ENCODE measurements at places on chromosomes 1 and 21.

- no peak for DNase-seq
Observed at GRCh38 chr1:184036517-184036949, 995 bp downstream of the COLGALT2 start.

GRCh38 chr1:34162852-34163766 lies 1.9 kb downstream of the CSMD2 start:
- no peak for DNase-seq

DNA sequence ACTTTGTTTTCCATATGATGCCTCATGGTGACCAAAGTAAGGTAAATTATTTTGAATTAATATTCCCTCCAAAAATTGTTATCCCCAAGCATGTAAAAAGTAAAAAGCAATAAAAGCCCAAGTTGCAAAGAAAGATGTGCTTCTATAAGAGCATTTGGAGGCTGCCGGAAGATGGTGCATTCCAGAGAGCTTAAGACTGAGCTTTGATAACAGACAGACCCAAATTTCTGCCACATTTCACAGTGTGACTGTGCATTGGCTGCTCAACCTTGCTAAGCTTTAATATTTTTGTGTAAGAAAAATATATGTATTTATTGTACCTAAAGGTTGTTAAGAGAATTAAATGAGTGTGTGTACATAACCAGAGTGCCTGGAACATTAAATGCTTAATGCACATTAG lies 67.9 kb downstream of the CYYR1 start:
- DNase-seq: no peak

GRCh38 chr1:46449223-46450159 lies 40.1 kb upstream of the DMBX1 start:
- no peak for DNase-seq

GRCh38 chr1:115356356-115356755 lies 18.3 kb upstream of the NGF start:
- DNase-seq: no peak

DNA sequence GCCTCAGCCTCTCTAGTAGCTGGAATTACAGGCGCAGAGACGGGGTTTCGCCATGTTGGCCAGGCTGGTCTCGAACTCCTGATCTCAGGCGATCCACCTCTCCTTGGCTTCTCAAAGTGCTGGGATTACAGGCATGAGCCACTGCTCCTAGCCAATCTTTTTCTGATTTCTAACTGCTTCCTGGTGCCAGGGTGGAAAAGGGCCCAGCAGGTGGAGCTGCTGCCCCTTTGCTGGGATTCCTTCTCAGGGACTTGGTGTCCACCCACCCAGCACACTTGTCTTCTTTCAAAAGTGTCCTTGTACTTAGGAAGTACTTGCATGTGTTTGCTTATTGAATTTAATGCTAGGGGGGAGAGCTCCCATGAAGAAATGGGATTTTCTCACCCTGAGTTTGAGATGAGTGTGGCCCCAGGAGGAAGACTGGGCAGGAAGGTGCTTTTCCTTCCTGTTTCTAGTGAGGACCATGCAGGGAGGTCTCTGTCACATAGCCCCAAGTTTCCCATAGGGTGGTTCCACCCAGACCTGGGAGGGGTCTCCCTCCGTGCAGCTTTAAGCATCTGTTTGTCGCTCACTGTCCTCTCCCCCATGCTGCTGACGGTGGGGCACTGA lies 14.2 kb downstream of the UTP11 start:
- no peak for DNase-seq

GRCh38 chr1:46910790-46911189 lies 30.5 kb downstream of the CYP4A11 start:
- DNase-seq: no peak

DNA sequence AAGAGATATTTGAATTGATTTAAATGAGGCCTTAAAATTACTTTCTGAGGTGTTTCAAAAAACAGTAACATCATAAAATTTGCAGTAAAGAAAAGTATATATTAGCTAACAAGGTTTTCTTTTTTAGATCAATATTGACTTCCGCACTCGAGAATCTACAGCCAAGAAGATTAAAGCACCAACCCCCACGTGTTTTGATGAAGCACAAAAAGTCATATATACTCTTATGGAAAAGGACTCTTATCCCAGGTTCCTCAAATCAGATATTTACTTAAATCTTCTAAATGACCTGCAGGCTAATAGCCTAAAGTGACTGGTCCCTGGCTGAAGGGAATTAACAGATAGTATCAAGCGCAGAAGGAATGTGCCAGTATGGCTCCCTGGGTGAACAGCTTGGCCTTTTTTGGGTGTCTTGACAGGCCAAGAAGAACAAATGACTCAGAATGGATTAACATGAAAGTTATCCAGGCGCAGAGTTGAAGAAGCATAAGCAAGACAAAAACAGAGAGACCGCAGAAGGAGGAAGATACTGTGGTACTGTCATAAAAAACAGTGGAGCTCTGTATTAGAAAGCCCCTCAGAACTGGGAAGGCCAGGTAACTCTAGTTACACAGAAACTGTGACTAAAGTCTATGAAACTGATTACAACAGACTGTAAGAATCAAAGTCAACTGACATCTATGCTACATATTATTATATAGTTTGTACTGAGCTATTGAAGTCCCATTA lies 3.6 kb downstream of the RGS1 start:
- DNase-seq: no peak

GRCh38 chr1:151199873-151200581 lies 1.7 kb downstream of the PIP5K1A start:
- no peak for DNase-seq

DNA sequence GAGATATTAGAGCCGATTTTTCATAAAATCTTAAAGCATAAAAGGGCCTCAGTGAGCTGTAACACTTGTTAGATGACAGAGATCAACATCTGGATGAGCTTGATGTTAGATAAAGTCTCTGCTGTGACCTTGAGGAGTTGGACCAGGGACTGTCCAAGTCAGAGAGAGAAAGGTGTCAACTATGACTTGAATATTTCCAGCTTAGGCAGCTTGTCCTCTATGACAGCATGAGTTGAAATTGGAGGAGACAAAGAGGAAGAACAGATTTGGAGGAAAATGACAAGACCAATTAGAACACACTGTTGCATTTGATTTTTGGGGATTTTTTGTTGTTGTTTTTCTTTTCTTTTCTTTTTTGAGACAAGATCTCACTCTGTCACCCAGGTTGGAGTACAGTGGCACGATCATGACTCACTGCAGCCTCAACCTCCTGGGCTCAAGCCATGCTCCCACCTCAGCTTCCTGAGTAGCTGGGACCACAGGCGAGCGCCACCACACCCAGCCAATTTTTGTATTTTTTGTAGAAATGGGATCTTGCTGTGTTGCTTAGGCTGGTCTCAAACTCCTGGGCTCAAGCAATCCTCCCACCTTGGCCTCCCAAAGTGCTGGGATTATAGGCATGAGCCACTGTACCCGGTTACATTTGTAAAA lies 35.3 kb upstream of the CLIC4 start:
- DNase-seq: no peak

GRCh38 chr21:32803651-32804050 lies 32.1 kb upstream of the PAXBP1 start:
- DNase-seq: no peak

GRCh38 chr1:184289825-184290550 lies 96.8 kb upstream of the C1orf21 start:
- no peak for DNase-seq

DNA sequence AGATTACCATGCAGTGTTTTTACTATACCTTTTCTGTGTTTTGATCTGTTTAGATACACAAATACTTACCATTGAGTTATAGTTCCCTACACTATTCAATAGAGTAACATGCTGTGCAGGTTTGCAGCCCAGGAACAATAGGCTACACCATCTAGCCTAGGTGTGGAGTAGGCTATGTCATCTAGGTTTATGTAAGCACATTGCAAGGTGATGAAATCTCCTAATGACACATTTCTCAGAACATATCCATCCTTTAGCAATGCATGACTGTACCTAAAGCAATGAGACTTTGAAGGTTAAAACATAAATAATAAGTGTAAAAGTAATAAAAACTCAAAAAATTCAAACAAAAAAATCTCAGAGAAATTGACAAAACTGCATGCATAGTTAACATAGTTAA lies 358.6 kb downstream of the USH2A start:
- DNase-seq: no peak

DNA sequence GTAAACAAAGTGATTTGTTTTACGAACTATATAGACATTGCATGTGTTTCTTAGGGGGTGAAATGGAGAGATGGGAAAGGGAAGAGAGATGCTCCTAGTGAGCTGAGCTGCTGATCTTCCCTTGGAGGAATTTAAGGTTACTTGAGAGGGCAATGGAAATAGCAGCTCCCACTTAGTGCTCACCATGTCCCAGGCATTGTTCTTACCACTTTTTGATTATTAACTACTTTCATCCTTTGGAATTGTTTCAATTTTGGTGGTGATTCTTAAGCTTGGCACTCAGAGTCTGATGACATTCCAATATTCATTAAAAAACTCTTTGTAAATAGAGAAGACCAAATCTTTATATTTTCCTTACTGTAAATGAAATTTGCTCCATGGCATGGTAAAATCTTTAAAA lies 124.9 kb downstream of the ITSN1 start:
- no peak for DNase-seq

- no peak for DNase-seq
Observed at GRCh38 chr1:231162297-231162969, 575 bp downstream of the TRIM67 start.

DNA sequence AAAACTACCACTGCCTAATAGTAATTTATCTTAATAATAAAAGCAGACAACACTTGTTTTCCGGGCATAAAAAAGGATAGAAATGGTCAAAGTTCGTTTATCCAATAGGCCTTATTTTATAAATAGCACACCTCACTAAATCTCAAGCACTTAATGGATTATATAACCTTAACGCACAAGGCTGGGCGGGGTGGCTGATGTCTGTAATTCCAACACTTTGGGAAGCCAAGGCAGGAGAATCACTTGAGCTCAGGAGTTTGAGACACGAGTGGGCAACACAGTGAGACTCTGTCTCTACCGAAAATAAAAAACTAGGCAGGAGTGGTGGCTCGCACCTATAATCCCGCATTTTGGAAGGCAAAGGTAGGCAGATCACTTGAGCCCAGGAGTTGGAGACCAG lies 12.4 kb downstream of the EIF4G3 start:
- DNase-seq: no peak

DNA sequence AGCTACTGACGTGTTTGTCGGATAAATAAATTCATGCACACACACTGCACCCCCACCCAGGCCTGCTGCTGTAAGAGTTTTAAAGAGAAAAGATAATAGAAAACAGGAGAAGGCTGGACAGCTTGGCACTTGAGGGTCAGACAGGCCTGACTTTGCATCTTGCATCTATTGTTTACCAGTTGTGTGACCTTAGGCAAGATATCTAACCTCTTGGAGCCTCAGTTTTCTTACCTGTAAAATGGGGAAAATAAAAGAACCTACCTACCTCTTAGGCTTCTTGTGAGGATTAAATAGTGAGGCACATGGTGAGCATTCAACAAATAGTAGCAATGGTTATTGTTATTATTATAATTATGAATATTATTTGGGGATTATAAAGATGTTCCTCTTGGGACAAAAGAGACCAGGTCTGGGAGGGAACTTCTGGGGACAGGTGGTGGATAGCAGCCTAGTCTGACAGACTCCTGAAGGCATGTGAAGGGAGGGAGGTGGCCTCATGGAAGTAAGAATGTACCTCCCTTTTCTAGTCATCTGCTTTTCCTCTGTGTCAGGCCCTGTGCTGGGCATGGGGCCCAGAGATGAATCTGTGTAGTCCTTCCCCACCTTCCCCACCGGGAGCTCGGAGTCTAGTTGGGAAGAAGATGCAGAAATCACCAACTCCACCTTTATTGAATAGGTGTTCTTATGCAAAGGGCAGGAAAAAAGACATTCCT lies 18.3 kb upstream of the EPB41 start:
- no peak for DNase-seq

GRCh38 chr1:113809670-113810602 lies 2.3 kb downstream of the RSBN1 start:
- DNase-seq: no peak

DNA sequence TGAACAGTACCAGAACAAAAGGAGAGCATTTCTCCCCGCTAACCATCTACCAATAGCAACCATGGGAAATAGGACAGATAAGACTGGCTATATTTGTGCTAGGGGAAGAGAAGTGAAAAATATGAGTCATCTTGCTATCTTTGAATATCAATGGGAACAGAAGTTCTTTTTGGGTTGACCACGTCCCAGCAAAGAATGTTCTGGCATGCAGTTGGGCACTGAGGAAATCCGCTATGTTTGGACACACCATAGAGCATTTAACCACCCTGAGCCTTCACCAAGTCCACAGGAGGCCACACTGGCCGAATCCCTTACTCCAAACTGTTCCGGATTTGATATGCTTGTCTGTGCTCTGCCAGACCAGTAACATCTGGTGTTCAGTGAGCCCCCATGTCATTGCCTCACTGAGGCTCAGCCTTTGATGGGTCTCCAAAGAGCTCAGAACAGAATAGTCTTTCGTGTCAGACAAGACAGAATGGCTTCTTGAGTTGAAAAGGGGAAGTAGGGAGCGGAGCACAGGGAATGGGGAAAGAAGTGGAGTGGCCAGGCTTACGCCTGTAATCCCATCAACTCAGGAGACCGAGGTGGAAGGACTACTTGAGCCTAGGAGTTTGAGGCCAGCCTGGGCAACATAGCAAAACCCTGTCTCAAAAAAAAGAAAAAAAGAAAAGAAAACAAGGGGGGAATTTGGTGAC lies 81.4 kb downstream of the SMYD2 start:
- no peak for DNase-seq

DNA sequence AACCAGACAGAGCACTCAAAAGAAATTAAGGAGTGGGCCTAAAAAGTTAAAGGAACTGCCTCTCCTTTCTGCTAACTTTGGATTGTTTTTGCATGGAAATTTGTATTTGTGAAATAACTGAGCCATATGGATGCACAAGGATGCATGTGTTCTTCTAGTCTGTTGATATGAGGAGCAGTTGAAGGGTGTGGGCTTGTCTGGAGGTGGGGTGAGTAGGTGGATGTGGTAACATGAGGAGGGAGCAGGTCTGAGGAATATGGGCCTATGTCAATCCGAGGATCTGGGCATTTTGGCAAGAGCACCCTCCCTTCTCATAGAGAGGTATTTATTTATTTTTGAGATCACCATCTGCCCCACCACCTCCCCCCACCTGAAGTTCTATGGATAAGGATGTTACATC lies 13.4 kb downstream of the CACNA1E start:
- no peak for DNase-seq
